ENCODE measurements at places on chromosomes 5 and 9.

DNA sequence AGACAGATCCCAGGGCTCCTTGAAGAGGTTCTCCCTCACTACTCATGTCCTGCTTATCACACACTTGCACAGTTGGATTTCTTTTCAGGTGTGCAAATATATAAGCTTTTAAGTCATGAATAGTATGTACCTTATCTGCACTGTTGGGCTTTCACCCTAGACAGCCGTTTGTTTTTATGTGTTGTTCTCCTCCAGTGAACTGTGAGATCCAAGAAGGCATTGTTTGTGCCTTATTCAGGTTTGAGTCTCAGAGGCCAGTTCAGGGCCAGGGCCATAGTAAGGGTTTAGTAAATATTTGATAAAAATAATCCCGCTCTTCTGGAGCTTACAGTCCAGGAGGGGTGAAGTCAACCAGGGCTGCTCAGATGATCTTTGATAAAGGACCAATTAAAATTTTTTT lies 480.0 kb downstream of the TMEM38B start:
- no peak for DNase-seq

DNA sequence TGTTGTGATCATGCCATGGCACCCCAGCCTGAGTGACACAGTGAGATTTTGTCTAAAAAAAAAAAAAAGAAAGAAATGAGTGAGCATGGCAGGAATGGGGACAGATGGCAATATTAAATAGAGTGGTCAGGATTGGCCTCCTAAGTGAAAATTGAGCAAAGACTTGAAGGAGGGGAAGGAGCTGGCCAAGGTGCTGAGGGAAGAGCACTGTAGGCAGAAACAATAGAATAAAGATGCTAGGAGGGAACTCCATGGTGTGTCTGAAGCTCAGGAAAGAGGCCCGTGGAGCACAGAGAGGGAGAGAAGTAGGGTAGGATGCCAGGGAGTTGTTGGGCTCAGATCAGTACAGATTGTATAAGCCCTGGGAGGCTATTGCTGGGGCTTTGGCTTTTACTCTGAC lies 64.4 kb upstream of the PCAT7 start:
- no peak for DNase-seq

GRCh38 chr9:84990416-84990815 lies 320.9 kb downstream of the NTRK2 start:
- DNase-seq: no peak

- no peak for DNase-seq
These were observed 597.0 kb downstream of the PSAT1 start for GRCh38 chr9:78893774-78894401.

GRCh38 chr5:172336676-172337285 lies 53.2 kb upstream of the UBTD2 start:
- no peak for DNase-seq

GRCh38 chr9:127776195-127776923 lies 2.1 kb downstream of the SH2D3C start:
- DNase-seq: peak; percentile 75

- no peak for DNase-seq
These were observed 46.5 kb upstream of the SYNPO start for GRCh38 chr5:150593996-150594395.

GRCh38 chr9:135081731-135082130 lies 5.7 kb upstream of the OLFM1 start:
- no peak for DNase-seq

DNA sequence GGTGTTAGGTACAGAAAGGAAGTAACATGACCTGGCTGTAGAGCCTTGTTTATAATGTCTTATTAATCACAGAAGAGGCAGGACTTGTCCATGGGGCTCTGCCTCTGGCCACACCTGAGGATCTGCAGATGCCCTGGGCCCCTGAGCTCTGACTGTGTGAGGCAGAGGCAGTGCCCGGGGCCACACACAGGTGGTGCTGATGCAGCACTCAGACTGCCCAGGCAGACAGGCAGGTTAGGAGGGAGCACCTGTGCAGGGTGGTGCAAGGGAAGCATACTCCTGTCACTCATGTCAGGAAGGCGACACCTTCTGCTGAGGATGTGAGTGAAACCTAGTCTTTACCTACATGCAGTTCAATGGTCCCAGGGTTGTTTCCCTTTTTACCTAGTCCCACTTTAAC lies 88.7 kb downstream of the CFAP90 start:
- DNase-seq: no peak

GRCh38 chr9:96619124-96619465 lies 548 bp downstream of the CDC14B start:
- DNase-seq: no peak

DNA sequence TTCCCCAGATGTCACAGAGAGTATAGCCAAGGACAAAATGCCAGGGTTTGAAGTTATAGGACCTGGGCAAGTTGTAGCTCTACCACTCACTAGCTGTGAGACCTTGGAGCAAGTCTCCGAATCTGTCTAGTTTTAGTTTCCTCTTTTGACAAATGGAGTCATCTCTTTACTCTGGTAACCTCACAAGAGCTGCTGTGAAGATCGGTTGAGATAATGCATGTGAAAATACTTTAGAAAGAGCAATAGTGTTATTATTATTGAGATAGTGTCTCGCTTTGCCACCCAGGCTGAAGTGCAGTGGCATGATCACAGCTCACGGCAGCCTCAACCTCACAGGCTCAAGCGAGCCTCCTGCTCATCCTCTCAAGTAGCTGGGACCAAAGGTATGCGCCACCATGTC lies 117.9 kb upstream of the NR5A1 start:
- DNase-seq: no peak

DNA sequence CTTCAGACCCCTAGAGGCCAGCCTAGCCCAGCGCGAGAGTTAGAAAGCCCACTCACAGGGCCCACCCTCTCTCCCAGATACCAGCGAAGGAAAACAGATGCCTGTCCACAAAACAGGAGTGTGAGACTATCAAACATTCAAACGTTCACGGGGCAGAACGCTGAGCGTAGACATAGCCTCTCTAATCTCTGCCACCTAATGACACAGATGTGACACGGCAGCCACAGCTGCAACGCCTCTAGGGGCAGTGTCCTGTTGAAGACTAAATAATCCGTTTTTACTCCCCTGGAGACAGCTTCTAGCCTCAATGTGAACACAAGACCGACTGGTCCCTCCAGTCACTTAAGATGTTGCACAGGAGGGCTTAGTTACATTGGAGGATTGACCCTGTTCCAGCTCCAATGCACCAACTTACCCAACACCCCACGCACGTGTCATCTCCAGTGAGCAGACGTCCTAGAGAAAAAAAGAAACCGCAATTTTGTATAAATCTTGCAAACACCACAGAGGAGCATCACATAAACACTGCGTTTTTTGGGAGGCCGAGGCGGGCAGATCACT lies 14.3 kb downstream of the DIPK1B start:
- no peak for DNase-seq

GRCh38 chr9:126295516-126295915 lies 31.1 kb upstream of the MVB12B start:
- DNase-seq: no peak

- DNase-seq: no peak
These were observed 138.9 kb upstream of the CDKN2B start for GRCh38 chr9:22147813-22148527.

GRCh38 chr9:33628865-33629410 lies 104.9 kb downstream of the ANKRD18B start:
- DNase-seq: no peak

- DNase-seq: no peak
These were observed 188.4 kb upstream of the ELL2 start for GRCh38 chr5:96150007-96150406.

DNA sequence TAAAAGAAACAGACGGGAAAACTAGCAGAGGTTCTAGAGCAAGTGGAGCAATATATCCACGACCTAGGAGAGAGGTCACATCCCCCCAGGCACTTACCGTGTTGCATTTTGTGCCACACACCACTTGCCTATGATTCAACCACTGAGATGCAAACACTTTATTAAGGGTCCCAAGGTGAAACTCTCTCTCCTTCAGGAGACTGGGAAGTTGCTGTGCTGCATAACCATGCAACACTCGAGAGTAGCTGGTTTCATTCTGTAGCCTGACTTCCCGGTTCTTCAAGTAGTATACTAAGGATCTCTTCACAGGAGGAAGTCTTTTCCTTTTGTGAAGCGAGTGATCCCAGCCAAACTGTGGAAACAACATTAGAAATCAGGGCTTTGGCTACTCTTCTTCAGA lies 1.6 kb downstream of the DCAF12 start:
- DNase-seq: no peak

DNA sequence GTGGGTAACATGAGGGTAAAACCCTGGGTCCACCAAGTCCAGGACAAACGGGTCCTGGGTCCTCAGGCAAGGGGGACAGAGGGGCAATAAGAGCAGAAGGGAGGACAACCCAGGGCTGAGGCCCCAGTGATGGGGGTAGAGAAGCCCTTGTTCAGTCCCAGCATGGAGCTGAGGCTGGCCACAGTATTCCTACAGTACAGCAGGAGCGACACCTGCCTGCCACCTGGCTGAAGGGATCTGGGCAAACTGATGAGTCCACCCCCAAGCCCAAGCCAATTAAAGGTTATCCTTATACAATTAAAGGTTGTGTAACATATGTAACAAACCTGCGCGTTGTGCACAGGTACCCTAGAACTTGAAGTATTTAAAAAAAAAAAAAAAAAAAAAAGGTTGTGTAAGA lies 97.7 kb upstream of the LRRTM2 start:
- no peak for DNase-seq

- DNase-seq: no peak
These were observed 734.5 kb upstream of the NUDT12 start for GRCh38 chr5:104297076-104297475.

- no peak for DNase-seq
These were observed 126.3 kb downstream of the HMHB1 start for GRCh38 chr5:143938230-143938629.

DNA sequence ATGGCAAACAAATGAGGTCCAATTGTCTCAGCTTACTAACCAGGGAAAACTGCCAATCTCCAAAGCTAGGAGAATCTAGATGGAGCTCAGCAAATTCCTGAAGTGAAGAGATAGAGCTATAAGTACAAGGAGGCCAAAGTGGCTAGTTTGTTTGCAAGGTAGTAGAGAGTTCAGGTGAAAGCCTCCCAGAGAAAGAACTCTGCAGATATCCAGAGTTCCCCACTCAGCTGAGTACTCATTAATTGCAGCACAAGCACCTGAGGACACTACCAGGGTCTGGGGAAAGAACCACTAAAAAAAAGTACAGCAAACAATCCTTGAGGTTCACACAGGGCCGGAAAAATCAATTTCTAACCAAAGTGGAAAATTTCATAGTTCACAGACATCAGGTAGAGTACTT lies 250.9 kb downstream of the TMEM232 start:
- no peak for DNase-seq

DNA sequence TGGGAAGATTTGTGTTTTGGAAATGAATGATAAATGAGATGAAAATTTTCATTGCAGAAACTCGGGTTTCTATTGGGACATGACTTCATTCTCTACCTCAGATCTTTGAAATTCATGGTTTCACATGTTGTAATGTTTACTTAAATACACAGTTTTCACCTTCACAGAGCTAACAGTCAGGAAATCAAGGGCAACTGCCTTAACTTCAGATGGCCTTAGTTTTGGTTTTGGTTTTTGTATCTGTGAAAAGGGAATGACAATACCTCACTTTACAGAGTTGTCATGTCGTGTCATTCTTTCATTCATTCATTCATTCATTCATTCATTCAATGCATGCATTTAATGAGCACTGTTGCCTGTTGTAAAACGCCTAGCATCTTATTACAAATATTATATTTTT lies 41.9 kb downstream of the NIM1K start:
- DNase-seq: no peak

- DNase-seq: no peak
These were observed 734 bp downstream of the SKP1 start for GRCh38 chr5:134175921-134176510.

DNA sequence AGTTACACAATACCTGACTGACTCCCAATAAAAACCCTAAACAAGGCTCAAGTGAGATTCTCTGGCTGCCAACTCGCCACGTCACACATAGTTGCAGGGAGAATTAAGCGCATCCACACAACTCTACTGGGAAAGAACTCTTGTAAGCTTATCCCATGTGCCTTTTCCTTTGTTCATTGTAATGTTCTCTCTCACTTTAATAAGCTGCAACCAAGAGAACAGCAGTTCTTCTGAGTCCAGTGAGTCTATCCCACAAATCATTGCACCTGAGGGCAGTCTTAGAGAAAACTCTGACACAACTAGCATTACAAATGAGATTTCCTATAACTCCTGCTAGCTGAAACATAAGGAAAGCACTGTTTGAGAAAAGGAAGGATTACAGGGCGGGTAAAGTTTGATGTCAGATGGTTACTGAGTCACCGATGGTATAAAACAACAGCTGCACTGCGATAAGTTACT lies 27.4 kb downstream of the CENPK start:
- DNase-seq: no peak

DNA sequence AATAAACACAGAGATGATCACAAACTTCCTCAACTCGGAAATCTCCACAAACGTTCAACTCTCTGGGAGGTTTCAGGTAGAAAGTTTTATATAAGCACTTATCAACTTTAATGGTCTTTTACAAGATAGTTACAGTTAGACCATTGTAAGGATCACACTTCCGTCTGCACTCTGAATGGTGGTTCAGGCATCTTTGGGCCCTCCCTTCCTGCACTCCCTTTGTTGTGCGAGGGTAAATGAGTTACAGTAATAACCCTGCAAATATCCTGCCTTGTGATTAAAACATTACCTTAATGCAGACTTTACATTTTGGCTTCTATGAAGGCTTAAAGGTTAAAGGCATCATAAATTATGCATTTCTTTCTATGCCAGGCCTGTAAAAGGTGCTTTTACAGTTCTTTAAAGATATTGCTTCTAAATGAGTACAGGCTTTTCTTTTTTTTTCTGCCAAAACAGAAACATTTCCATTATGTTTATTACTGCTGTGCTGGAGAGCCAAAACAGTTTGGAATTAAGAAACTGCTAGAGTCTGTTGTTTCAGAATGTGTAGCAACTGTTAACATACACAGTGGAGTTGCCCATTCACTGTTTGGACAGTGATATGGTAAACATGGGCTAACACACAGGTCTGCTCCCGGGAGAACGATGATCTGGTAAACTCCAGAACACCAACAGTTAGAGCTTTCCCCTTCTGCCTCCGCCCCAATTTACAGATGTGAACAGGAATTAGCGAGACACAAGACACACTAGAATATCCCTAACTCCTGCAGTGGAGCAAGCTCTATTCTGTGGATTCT lies 1.1 kb downstream of the PRUNE2 start:
- DNase-seq: no peak

- no peak for DNase-seq
These were observed 541.0 kb downstream of the RAB3C start for GRCh38 chr5:59123595-59124561.

GRCh38 chr9:9670454-9670853 lies 942.3 kb downstream of the PTPRD start:
- no peak for DNase-seq

GRCh38 chr9:121206516-121207370 lies 5.1 kb upstream of the RAB14 start:
- peak; percentile 15 for DNase-seq

- no peak for DNase-seq
These were observed 79.1 kb upstream of the MAN2A1 start for GRCh38 chr5:109610581-109610980.
